ENCODE measurements at places on chromosomes 5 and 9.

DNA sequence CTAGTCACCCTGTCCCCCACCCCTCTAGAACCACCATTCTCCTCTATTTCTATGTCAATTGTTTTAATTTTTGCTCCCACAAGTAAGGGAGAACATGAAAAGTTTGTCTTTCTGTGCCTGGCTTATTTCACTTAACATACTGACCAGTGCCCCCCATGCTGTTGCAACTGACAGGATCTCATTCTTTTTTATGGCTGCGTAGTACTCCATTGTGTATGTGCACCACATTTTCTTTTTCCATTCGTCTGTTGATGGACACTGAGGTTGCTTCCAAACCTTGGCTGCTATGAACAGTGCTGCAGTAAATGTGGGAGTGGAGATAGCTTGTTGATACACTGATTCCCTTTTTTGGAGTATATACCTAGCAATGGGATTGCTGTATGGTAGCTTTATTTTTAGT lies 7.4 kb upstream of the TERT start:
- no peak for DNase-seq

DNA sequence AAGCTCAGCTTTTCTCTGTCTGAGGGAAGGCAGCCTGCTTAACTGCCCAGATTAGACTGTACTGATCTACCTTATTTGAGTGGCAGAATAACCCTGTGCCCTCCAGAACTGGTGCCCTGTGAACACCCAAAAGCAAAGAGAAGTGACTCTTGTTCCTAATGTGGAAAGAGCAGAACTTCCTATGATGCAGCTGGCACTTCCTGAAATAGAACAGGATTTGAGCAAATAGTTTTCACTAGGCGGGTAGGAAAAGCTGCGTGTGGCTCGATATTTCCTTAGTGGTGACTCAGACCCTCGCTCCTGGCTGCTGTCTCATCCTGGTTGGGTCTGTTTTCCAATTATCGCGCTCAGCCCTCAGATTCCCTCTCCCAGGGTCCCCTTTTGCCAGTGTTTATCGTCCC lies 89.9 kb downstream of the SH3TC2 start:
- no peak for DNase-seq

GRCh38 chr5:144644317-144644716 lies 473.6 kb downstream of the KCTD16 start:
- no peak for DNase-seq

DNA sequence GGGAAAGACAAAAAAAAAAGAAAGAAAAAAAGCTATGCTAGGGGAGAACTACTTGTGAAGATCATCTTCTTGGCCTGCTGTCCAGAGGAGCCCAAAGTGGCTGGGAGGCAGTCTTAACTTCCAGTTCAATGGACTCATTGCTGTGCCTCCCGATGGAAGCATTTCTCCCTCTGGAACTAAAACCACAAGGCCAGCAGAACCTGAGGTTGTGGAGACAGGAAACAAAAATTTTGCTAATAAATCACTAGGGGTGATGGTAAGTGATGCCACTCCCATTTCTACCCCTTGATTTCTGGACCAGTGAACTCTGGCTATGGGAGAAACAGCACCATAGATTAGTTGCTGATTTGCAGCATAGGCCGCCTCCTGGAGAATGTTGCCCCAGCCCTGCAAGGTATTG lies 123.4 kb upstream of the NFIL3 start:
- no peak for DNase-seq

DNA sequence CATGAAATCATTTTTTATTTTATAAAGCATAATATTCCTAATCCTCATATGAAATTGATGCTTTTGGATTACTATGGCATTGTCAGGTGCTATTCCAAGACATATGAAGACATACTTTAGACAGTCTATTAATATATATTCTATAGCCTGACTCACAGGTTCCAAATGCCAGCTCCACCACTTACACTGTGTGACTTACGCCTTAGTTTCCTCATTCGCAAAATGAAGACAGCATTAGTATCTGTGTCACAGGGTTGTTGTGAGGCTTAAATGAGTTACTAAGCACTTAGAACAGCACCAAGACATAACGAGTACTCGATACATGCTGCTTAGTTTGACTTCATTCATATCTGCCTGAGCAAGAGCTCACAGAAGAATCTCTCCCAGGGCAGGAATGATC lies 132.2 kb upstream of the PTGER4 start:
- DNase-seq: no peak

DNA sequence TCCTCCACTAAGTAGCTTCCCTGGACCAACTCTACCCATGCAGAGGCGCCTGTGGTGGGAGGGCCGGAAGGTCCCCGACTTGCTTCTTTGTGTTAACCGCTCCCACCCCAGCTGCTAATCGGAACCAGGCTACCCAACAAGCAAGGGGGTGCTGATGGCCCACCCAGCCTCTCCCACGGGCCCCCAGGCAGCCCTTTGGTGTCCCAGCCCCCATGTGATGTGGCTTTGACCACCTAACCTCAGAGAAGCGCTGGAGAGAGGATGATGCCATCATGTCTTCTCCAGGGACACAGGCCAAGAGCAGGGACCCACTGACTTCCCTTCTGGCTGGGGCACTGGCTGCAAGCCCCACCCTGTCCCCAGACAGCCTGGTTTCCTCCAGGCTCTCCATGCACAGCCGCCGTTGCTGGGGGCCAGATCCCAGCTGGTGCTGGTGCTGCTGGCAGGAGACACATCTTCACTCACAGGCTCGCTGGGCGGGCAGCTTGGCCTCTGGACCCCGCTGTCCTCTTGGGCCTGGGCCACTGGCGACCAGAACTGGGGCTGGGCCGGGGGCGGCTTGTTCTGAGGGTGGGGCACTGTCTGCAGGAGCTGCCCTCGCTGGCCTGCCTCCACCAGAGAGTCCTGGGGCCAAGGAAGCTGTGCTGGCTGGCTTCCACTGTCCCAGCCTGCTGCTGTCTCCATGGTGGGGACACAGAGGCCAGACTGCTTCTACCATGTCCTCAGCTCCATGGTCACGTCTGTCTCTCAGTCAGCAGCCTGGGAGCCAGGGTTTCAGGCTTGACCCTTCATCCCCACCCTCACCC lies 27.8 kb downstream of the LAMC3 start:
- DNase-seq: no peak

DNA sequence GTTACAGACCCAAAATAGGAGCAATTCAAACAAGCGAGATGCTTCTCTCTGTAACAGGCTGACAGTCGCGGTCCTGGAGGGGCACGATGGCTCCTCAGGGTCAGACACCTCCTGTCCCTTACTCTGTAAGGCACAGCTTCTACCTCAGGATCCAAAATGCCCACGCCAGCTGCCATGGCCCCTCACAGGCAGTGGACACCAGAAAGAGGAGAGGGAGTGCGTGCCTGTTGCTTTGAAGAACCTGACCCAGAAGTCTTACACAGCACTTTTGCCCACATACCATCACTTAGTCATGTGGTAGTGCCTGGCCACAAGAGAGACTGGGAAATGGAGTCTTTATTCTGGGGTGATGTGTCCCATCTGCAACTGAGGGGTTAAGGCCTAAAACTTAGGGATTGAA lies 11.6 kb upstream of the ABL1 start:
- no peak for DNase-seq

DNA sequence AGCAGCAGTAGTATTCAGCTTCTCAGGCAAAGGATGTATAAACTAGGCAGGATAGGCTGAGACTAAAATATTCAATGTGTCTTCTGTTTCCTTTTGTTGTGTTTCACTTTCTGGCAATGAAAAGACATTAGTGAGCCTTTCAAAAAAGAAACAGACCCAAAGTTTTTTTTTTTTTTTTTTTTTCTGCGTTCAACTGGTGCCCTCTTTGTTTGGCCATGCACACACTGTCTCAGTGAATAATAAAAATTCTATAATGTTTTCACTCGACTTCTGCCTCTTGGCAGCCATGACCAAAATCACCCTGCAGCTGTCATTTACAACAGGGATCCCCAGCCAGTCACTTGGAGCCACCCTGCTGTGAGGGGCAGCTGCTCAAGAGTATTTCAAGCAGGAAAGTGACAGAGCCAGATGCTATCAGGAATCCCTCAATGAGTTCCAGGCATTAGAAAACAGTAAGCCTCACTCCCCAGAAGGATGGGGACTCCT lies 44.0 kb upstream of the MAN2A1 start:
- no peak for DNase-seq

Measured in stimulated activated CD8-positive, alpha-beta memory T cell treated with anti-CD3 and anti-CD28 coated beads, Interleukin-15, amount 100 ng/mL, for 4 hours (primary cell).